ENCODE measurements at places on chromosomes 7 and 10. TPM values are rescaled to one million over a fixed set of nuclear protein-coding genes. Genes with fewer than 3 reads are reported as not detected.

DNA sequence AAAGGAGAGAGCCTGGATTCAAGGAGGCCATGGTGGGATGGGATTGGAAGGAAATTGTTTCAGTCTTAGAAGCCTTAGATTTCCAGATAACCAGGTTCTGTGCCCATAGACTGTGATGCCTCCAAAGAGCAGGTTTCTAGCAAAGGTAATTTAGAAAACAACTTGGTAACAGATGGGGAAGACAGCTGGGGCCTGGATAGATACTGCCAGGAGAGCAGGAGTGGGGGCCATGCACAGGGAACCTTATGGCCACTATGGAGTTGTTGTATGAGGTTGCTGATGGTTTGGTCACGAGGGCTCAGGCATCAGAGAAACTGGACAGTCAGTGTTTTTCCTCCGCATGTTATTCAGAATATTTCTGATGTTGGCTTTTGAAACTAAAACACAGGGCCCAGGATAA lies 901.9 kb downstream of the LRMDA start:
- no peak for DNase-seq

DNA sequence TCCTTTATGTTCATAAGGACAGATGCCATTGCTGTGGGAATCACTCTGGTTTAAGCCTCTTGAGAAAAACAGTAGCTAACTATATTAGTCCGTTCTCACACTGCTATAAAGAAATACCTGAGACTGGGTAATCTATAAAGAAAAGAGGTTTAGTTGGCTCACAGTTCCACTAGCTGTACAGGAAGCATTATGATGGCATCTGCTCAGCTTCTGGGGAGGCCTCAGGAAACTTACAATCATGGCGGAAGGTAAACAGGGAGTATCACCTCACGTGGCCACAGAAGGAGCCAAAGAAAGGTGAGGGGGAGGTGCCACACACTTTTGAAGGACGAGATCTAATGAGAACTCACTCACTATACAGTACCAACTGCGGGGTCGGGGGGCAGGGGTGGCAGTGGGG lies 2.9 kb upstream of the CAV2 start:
- DNase-seq = no peak

- no peak for DNase-seq
These were observed 5.6 kb upstream of the CYP3A4 start for GRCh38 chr7:99789441-99790070.

- DNase-seq = no peak
These were observed 334.8 kb downstream of the TNS3 start for GRCh38 chr7:47247132-47247531.

GRCh38 chr10:10996966-10997620 lies 20.6 kb upstream of the CELF2 start:
- peak; percentile 3 for DNase-seq

DNA sequence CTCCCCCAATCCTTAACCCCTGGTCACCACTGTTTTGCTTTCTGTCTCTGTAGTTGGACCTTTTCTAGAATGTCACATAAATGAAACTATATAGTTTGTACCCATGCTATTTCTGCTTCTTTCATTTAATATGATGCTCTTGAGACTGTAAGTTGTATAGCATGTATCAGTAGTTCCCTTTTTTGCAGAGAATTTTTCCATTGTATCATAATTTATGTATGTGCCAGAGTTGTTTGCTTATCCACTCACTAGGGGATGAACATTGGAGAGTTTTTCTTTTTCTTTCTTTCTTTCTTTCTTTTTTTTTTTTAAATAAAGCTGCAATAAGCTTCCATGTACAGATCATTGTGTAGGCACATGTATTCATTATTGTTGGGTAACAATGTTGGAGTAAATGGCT lies 544.8 kb downstream of the CNTNAP2 start:
- no peak for DNase-seq

DNA sequence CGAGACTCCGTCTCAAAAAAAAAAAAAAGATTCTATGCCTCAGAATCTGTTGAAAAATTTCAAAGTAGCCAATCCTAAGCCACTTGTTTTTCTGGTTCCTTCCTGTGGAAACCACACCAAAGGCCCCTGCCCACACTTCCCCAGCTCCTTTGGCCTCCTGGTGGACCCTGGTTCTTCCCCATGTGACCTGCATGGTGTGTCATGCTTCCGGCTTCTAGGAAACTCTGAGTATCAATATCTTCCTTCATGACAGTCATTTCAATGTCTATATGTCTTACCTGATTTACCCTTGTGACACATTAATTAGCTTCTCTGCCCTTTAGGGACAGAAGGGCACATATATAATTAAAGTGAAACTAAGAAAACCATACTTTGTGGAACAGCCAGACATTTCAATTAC lies 80.4 kb upstream of the GRB10 start:
- DNase-seq = peak; percentile 21

- DNase-seq = no peak
These were observed 103.3 kb downstream of the ACTR3B start for GRCh38 chr7:152862856-152863255.

DNA sequence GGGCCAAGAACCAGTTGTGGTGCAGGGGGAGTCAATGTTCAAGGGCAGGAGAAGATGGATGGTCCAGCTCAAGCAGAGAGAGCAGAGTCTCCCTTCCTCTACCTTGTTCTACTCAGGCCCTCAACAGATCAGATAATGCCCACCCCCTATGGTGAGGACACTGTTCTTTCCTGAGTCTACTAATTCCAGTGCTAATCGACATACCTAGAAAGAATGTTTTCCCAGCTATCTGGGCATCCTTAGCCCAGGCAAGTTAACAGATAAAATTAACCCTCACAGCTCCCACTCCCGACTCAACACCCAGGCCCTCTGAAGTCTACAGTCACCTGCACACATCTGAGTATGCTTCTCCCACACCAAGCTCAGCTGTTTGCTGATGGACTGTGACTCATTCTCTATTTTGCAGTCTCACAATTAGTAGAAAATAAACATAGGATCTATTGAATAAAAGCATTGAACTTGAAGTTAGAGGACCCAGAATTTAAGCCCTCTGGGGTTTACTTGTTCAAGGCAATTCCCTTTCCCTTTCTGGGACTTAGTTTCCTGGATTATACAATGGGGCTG lies 17.1 kb downstream of the COL13A1 start:
- peak; percentile 55 for DNase-seq

GRCh38 chr7:116230191-116231005 lies 20.1 kb downstream of the TES start:
- DNase-seq = no peak

- DNase-seq = peak; percentile 66
These were observed 49.2 kb downstream of the ADRA2A start for GRCh38 chr10:111126077-111126476.

- no peak for DNase-seq
These were observed 774 bp downstream of the PON2 start for GRCh38 chr7:95433952-95434556.

The GIMAP7 gene
- not detected for total RNA-seq

The HOXA6 gene
- 4.5 TPM for total RNA-seq

The HSPA12A gene
- total RNA-seq = 3.4 TPM

The CH25H gene
- not detected for total RNA-seq

The GSTO2 gene
- 1.7 TPM for total RNA-seq

The UCMA gene
- not detected for total RNA-seq

The BLNK gene
- total RNA-seq = not detected

The INMT gene
- not detected for total RNA-seq

The MYL10 gene
- not detected for total RNA-seq

The RBP4 gene
- total RNA-seq = 0.48 TPM

The GJC3 gene
- 0.11 TPM for total RNA-seq

The CAV1 gene
- total RNA-seq = 437 TPM

The PRLHR gene
- total RNA-seq = not detected

The PRKAR2B gene
- total RNA-seq = 14.7 TPM

All from HT1080 (cell line).